ENCODE measurements at places on chromosomes 1 and 21.
A peak's percentile ranks its signal among the peaks of the same experiment; 100 is the strongest.

- DNase-seq, result no peak
These were observed 27.1 kb downstream of the ACOT11 start for GRCh38 chr1:54575161-54575560.

GRCh38 chr21:28216976-28217523 is 775.6 kb downstream of the LTN1 start:
- no peak for DNase-seq

GRCh38 chr1:28580722-28581530 is 11.1 kb upstream of the RAB42 start:
- no peak for DNase-seq

- DNase-seq, result no peak
These were observed 999 bp downstream of the THAP3 start for GRCh38 chr1:6625584-6626149.

DNA sequence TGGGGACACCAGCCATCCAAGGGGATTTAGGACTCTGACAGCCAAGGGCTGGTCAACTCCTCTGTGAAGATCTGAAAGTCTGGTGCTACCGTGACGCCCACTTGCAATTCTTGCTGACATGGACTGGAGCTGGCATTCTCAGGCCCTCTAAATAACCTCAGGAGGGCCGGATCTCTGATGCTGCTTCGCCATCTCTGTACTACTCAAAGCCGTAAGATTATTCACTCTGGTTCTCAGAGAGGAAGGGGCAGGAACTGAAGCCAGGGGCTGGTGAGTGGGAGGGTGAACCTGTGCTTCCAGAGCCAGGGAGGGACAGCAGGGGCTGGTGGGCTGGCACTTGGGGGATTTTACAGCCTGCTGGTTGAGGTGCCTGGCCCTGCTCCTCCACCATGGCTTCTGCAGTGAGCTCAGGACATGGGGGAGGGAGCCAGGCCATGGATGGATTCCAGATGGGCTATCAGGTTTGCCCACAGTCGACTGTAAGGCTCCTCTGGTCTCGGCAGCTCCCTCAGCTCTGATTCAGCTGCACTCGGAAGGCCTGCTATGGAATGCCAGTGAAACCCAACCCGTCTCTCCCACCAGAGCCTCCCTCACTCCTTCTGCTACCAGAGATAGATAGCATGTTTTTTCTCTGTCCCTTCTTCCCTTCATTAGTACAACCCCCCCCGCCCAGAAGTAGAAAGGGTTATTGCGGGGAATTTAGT is 84.5 kb downstream of the PLXNA2 start:
- no peak for DNase-seq

DNA sequence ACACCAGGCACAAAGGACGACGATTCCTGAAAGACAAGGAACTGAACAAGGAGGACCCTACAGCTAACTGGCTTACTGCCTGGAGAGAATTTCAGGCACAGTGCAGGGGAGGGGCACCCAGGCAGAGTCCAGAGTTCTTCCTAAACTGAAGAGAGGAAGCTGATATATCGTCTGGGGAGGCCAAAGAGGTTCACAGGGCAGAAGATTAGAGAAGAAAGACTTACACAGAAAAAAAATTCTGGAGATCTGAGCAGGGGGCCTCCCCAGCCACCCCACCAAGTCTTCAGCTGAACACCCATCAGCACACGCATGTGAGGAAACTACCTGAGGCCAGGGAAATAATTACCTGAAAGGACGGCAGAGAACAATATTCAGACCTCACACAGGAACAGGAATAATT is 24.6 kb downstream of the SORT1 start:
- DNase-seq, result no peak

DNA sequence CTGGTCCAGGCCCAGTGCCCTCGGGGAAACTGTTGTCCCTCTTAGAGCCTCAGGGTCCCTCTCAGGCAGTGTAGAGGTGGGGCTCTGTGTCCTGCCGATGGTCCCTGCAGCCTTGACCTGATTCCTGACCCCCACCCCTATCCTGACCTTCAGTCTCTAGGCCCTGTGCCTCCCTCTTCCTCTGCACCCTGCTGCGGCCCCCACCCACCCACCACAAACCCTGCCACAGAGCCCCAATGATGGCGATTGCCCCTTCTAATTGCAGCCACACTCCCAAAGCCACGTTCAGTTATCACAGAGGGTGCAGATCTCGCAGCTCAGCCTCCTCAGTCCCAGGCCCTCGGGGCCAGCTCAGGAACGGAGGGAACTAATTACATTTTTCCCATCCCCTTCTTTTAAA is 99.7 kb downstream of the PAX7 start:
- DNase-seq, result no peak

- no peak for DNase-seq
These were observed 22.4 kb downstream of the CNIH4 start for GRCh38 chr1:224378855-224379631.

GRCh38 chr1:7257225-7257624 is 472.0 kb downstream of the CAMTA1 start:
- no peak for DNase-seq

GRCh38 chr1:118988186-118989005 is at the start of gene TBX15:
TBX15 (minus strand) TSS chr1:118988343; CDS start chr1:118987795, 548 bp downstream.
- no peak for DNase-seq

DNA sequence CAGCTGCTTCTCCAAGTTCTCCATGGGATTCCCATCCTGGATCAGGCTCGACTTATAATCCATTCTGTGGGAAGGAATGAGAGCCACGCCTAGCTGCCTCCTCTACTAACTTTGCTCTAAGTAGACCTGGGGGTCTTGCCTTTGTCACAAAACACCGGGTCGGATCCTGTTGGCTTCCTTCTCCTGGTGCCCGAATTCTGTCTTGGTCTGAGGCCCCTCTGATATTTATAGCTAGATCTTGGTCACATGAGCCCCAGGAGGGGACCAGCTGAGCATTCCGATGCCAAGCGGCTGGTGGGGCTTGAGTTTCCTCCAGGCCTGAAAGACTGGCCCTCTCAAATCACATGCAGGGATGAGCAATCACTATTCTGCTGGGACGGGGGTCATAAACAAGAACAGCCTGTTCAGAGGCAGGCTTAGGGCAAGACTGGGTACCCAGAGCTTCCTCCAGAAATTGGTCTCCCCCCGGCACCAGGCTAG is at the start of gene TRIM63:
Gene TRIM63 (minus strand): TSS at position 199 of the 480 bp plus-strand sequence. CDS start 136 bp downstream, at position 63.
- no peak for DNase-seq

- DNase-seq, result peak; percentile 88
These were observed 832 bp downstream of the HCN3 start for GRCh38 chr1:155277902-155278688.

GRCh38 chr1:160410406-160411005 is 10.1 kb downstream of the VANGL2 start:
- no peak for DNase-seq

GRCh38 chr1:156623946-156624813 is 5.0 kb downstream of the HAPLN2 start:
- DNase-seq, result peak; percentile 69

DNA sequence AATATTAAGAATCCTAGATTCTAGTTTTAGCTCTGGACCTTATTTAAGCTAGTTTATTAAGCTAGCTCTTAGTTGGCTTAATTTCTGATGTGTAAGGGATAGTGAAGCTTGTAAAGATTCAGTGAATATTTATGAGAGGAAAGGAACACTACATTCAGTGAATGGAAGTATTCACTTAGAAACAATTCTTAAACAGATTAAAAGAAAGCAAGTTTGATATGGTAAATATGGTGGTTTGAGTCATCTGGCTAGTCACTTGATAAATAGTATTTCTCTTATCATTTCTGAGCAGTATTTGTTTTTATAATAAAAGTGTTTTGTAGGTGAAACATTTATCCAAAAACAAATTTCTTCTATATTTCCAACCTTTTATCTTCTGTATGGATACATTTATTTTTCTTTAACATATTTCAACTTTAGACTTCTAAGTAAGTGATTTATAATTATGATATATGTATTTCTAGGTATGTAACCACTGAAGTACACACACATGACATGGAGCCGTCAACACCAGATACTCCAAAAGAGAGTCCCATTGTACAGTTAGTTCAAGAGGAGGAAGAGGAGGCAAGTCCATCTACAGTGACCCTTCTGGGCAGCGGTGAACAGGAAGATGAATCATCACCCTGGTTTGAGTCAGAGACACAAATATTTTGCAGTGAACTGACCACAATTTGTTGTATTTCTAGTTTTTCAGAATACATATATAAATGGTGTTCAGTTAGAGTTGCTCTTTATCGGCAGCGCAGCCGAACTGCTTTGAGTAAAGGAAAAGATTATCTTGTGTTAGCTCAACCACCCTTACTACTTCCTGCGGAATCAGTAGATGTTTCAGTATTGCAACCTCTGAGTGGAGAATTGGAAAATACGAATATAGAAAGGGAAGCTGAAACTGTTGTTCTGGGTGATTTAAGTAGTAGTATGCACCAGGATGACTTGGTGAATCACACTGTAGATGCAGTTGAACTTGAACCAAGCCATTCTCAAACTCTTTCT is 55.6 kb downstream of the SUCO start:
- DNase-seq, result no peak

DNA sequence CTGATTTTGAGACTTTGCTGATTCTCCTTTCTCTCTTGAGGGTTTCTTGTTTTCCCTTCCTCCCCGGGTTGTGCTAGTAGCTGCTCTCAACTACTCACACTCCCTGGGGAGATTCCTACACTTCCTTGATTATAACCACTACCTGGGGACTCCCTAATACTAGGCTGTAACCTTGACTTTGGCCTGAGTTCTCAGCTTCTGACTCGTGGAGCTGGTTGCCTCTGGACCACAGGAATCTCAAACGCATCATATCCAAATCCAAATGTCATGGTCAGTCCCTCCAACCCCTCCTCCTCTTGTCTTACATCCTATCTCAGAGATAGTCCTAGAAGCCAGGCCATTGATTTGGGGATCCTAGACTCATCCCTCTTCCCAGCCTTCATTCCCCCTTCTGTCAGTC is 12.0 kb downstream of the MOV10 start:
- no peak for DNase-seq

DNA sequence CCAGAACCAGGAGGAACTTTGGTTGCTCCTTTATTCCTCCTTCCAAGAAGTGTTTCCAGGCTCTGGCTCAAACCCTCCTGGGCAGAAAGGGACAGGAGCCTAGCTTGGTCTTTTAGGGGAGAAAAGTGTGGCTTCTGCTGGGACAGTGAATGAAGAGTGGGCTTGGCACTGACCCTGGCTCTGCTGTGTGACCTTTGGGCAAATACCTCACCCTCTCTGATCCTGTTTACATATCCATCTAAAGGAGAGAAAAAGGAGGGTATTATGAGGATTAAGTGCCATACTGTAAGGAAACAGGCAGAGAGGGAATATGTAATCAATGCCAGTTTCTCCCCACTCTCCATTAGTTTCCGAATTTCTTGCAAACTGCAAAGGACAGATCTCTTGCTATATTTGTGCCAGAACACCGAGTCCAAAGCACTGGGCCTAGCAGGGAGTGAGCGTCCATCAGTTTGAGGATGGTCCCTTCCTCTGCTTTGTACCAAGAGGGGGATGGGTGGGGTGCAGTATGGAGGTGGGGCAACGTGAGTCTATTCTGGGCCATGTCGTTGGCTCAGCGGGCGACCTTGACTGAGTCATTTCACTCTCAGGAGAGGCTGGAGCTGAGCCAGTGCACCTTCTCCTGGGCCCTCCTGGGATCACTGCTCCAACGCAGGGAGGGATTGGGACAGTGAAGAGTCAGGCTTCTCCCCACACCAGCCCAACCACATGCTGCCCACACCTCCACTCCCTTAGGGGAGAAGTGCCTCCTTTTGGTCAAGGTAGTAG is 38.4 kb downstream of the IGSF21 start:
- DNase-seq, result no peak

DNA sequence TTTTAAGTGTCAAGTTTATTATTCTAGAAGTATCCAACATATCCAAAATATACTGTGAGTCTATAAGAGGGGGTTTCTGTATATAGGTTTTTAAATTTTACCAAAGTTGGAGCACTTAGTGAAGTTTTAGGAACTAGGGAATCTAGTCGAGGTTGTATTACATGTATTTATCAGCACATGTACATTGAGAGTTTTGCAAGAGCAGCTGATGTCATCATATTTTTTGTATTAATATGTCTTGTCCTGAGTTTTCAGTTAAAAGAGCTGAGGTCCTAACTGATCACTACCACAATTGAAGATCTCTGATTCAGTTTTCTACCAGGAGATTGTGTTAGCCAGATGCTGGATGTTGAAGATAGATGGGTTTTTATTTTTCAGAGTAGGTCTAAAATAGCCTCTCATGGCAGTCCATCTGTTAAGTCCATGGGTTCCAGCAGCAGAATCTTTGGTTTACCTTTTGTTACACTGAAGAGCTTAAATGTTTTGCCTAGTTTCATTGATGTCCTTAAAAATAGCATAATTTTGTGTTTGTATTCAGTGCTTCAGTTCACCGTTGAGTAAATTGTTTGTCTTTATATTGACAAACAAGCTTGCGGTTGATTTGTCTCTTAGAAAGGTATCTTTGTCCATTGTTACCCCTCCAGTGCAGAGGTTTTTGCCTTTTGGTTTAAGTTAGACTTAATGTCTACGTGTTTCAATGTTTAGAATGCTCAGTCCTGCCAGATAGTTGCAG is 16.0 kb downstream of the YBX1 start:
- DNase-seq, result no peak

DNA sequence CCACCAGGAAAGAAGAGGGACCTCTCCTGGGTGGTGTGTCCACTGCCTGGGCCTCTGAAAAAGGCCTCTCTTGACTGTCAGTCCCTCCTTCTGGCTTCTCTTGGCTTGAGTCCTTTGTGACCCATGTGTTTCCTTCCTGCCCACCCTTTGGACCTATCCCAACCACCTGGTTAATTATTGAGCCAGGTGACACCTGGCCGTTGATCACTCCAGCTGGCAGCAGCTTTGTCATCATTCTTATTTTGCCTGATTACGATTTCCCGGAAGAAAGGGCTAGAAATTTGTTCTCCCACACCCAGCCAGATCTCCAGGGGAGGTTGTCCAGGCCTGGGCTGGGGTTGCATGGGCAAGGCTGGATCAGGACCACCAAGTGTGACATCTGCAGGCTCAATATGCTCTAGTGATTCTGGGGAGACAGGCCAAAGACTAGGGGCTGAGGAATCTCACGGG is 24.8 kb downstream of the CSF1 start:
- no peak for DNase-seq

Data from NCI-H1694 (cell line).